ENCODE measurements at places on chromosomes 11 and 22.

DNA sequence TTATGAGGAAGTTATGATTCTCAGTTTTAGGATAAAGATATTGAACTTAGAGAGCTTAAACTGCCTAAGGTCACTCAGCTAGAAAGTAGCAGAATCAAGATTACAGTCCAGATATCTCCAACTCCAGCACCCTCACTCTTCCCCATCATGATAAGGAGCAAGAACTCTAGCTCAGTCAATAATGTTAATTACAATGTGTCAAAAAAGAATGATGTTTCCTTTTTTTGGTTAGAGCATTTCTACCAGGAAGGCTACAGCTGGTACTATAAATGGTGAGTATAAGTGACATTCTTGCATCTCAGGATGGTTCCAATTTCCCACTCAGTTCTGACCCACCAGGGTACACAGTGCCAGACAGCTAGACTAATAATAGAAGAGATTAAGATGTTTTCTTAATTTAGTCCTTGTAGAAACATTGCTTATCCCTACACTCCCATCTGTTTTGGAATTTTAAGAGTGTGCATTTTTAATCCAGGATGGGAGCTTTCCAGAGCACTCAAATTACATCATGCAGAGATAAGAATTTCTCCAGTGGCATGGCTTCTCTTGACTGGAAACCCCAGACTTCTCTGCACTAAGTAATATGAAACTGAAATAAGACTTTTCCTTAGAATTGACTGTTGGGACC is 21.6 kb upstream of the BBOX1 start:
- no peak for DNase-seq

DNA sequence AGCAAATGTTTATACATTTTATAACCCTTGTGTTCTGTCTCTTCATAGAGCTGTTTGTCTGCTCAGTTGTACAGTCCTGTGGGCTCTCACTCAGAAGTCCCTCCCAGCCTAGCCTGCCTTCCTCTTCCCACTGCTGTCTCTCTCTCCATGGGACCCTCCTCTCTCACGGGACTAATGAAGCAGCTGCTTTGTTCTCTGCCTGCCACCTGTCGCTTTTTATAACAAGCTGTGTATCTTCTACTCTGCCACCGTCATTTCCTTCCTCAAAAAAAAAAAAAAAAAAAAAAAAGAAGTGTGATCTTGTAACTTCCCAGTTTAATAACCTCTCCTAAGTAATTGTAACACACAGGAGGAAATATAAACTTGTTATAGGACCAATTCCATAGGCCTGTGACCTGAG is 92.2 kb upstream of the ALKBH3 start:
- no peak for DNase-seq

GRCh38 chr11:80816454-80816847 is 1375.6 kb upstream of the TENM4 start:
- DNase-seq, result no peak

DNA sequence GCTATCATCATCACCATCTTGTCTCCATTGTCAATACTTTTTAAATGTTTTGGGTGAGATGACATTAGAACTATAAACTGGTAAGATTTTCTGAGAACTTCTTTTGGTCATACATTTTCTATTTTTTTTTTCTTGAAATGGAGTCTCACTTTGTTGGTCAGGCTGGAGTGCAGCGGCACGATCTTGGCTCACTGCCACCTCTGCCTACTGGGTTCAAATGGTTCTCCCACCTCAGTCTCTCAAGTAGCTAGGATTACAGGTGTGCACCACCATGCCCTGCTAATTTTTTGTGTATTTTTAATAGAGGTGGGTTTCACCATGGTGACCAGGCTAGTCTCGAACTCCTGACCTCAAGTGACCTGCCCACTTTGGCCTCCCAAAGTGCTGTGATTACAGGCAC is 785.9 kb upstream of the ARHGAP42 start:
- DNase-seq, result no peak

GRCh38 chr11:128563942-128564641 is 23.3 kb downstream of the ETS1 start:
- no peak for DNase-seq

DNA sequence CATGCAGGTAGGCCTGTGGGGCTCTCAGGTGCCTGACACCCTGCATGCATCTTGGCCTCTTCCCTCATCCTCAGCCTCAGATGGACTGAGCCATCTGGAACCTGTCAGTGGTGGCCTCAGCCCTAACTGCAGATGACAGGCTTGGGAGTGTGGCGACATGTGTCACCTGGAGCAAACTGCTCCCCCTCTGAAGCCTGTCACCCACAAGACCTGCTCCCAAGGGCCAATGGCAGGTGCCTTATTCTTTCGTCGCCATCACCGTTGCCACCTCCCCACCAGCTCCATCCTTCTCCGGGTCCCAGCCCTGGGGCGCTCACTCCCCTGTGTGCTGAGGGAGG is 3.6 kb upstream of the SEPTIN5 start:
- DNase-seq, result no peak

DNA sequence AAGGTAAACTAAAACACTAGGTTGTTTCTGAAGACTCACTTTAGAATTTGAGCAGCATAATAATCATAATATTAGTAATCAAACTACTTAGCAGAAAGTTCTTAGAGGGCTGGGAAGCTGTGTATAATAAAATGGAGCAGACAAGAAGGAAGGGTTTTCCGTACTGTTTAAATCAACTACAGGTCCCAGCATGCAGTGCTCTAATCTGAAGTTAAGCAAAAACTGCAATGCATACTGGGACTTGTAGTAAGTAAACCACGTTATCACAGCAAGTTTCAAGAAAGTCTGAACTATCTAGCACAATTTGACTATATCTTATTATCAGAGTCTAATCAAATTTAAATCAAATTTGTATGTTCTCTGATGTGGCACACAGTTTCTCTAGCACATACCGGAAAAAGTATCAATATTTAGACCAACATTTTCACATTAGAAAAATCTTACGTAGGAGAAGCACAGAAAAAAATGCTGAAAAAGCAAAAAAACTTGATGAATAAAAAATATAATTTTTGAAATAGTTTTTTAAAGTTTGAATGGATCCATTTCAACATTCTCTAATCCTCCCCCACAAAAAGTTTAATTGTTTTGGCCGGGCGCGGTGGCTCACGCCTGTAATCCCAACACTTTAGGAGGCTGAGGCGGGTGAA is 8.2 kb downstream of the PHF21A start:
- DNase-seq, result no peak

- DNase-seq, result no peak
Measured at GRCh38 chr11:113085446-113085845, 124.2 kb downstream of the NCAM1 start.

GRCh38 chr22:50148991-50149721 is 21.4 kb upstream of the PANX2 start:
- no peak for DNase-seq

GRCh38 chr22:43819931-43820640 is 8.0 kb upstream of the EFCAB6 start:
- no peak for DNase-seq

- DNase-seq, result no peak
Measured at GRCh38 chr11:23263466-23263865, 403.2 kb upstream of the CCDC179 start.

GRCh38 chr11:2072551-2073261 is 66.5 kb downstream of the IGF2 start:
- no peak for DNase-seq

DNA sequence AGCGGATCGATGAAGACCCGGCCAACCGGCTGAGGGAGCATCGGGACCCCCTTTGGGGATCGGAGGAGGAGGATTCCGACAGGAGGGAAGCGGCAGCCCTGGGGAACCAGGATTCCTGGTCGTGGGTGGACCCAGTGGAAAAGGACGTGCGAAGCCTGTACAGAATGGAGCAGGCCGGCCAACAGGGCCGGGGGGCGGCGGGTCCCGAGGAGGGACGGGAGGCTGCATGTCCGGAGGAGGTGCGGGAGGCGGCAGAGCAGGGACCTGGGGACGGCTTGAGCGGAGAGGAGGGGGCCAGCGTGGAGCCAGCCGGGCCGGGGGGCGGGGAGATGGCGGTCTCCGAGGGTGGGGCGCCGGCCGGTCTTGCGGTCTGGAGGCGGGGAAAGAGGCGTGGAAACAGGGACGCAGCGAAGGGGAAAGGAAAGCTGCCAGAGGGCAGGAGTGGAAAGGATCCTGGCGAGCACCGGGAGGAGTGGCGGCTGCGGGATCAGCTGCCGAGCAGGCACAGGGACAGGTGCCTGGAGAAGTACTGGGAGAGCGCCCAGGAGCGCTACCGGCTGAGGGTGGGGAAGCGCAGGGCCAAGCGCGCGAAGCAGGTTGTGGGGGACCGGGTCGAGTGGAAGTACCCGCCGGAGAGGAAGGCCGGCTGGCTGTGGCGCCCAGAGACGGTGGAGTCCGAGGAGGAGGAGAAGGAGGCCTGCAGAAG is at the start of gene ANO5:
TSS of gene ANO5 (plus strand) at position 444 of the 706 bp plus-strand sequence. CDS start 408 bp downstream, outside the sequence.
- DNase-seq, result peak; percentile 83

DNA sequence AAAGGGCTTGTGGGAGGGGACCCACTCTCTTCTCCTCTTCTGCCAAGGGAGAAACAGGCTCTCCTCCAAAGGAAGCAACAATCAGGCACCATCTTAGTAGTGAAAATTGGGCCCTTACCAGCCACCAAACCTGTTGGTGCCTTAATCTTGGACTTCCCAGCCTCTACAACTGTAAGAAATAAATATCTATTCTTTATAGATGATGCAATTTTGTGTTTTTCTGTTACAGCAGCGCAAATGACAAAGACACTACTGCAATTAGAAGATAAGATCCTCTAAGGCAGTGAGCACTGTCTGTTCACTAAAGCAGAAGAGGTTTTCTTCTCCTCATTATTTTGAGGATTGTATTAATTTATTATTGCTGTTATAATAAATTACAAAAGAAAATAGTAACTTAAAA is 691.4 kb upstream of the CCDC179 start:
- DNase-seq, result no peak

DNA sequence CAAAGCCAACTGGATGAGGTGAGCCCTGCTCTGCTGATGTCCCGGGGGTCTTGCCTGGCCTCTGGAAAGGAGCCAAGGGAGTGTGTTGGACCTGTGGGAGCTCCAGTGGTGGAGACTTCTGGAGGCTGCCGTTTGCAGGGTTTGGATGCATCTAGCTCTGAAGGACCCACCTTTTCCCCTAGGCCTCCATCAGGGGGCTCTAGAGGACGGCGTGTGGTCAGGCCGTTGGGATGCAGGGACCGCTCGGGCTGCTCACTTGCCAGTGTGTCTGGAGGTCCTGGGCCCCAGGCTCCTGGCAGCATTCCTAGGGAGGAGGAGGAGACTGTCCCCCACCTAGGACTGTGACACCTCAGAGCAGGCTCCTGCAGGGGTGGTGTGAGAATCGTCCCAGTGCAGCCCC is 58.3 kb downstream of the PRDM11 start:
- no peak for DNase-seq

DNA sequence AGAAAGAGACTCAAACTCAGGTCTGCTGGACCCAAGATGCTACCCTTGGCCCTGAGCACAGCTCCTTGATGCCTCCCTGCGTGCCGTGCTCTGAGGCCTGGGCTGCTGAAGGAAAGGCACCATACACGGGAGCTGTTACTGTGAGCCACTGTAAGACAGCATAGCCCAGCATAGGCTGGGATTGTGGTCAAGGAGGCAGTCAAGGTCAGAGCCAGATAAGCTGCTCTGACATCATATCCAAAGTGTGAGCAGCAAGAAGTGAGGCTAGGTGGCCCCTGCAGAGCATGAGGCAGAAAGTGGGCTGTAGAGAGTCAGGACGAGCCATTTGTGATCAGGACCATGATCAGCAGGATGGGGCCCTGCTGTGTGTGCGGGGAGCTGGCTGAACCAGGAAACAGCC is 7.7 kb downstream of the SLC22A8 start:
- DNase-seq, result no peak

GRCh38 chr11:120781486-120782120 is 242.3 kb upstream of the TBCEL start:
- peak; percentile 60 for DNase-seq

- DNase-seq, result no peak
Measured at GRCh38 chr22:19995611-19996339, 20.8 kb downstream of the ARVCF start.

GRCh38 chr11:44849424-44849823 is 101.3 kb downstream of the TP53I11 start:
- no peak for DNase-seq

- DNase-seq, result no peak
Measured at GRCh38 chr11:422249-422656, 7.5 kb upstream of the SIGIRR start.

GRCh38 chr11:118705791-118706545 is 26.5 kb upstream of the TREH start:
- DNase-seq, result no peak

DNA sequence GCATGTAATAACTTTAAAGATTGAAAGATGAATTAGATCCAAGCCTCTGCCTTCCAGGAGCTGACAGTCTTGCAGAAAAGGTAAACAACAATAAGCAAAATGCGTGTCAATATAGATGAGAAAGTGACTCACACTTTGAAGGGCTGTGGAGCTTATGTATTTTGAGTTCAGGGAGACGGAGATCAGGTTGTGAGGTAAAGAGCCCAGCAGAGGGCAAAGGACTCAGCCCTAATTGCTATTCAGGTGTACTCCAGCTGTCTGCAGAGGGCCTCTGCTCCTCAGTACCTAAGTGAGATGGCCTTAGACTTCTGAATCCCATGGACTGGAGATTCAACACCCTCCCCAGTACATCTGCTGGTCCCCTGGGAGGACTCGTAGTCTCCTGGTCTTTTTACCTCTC is 22.9 kb upstream of the CTR9 start:
- DNase-seq, result no peak

DNA sequence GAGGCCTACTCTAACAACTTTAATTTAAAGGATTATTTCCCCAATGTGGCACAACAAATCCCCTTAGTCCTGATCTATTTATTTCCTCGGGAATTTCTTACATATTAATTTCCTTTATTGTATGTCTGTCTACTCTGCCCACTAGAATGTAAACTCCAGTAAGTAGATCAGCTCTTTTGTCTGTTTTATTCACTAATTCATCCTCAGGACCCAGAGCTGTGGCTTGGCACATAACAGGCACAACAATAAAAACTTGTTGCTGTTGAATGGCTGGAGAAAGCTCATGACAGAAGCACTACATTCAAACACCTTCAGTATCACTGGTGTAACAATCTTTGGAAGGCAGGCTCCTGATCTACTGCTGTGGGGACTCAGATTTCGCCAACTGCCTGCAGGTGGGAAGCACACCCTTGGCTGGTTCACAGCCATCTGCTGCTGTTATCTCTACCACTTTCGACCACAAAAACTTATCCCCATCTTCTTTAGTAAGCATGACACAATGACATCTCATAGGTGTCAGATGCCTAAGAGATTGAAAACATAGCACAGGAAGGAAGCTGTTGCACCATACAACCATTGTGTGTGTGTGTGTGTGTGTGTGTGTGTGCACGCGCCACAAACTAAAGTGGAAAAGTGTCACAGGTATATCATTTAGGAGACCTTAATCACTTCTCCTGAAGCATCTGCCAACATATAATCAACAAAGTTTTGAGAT is 11.9 kb downstream of the HIRA start:
- DNase-seq, result no peak

DNA sequence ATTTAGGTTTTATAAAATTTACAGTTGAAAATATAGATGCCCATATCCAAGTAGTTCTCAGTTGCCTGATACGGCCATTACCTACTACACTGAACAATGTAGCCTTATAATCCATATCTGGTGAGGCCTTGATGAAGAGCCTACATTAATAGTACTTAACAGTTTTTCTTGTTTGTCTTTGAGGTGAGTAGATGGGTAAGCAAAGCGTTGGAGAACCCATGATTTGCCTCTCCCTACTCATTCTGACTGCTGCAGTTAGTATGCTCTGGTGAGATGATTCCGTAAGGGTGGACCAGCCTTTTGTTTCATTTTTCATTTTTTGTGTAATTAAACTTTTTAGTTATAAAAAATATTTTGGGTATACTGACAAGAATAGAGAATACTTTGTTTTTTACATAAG is 11.4 kb downstream of the PAAF1 start:
- no peak for DNase-seq

- DNase-seq, result no peak
Measured at GRCh38 chr11:125952973-125953372, 7.1 kb downstream of the VSIG10L2 start.

All from osteocyte (in vitro differentiated cells).